Stimulated activated CD4-positive, alpha-beta T cell treated with anti-CD3 and anti-CD28 coated beads, TNF-alpha, amount 100 ng/mL, for 1 hour (primary cell): ENCODE measurements at places on chromosomes 1 and 21.

GRCh38 chr1:12703821-12704451, 12.0 kb upstream of the AADACL3 start:
- no peak for DNase-seq

GRCh38 chr1:17342014-17342441, 30.0 kb upstream of the PADI6 start:
- no peak for DNase-seq

DNA sequence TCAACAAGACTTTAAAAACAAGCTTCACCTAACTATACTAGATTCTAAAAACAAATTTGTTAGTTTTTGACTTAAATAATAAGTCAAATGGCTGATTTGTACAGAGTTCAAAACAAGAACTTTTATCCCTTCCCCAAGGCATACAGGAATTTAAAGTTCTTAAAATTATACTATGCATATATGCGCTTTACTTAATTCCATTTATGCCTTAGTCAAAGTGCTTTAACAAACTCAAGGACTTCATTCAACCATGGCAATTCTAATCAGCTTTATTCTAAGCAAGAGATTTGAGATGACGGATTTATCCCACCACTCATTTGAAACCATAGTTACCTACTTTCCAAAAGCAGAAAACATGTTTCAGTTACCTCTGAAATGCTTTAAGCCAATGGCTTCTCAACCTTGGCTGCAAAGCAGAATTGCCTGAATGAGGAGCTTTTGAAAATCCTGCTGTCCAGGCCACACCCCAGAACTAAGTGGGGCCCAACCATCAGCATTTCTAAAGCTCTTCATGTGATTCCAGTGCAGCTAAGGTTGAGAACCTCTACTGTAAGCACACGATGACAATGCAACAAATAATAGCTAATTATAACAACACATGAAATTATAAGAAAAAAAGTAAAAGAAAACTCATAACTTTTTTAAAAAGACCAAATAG, 44.6 kb downstream of the TTLL7 start:
- DNase-seq = no peak

GRCh38 chr1:71087060-71087459, 6.2 kb upstream of the ZRANB2 start:
- DNase-seq = no peak

- no peak for DNase-seq
Measured at GRCh38 chr1:147515045-147515869, 26.0 kb upstream of the BCL9 start.

DNA sequence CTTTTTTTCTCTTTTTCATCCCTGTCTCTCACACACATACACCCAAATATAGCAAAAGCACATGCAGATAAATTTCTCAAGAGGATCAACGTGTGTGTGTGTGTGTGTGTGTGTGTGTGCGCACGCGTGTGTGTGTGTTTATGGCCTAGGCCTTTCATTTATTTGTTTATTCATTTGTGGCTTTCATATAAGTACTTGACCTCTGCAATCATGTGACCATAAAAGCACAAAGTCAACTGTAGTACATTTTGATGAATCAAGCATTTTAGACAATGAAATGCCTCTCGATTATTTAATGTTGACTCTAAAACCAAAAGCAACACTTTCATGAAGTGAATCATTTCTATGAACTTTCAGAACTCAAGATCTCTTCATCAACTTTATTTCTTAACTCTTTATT, 194.1 kb upstream of the ADGRL2 start:
- no peak for DNase-seq

GRCh38 chr1:213786683-213787082, 201.1 kb upstream of the PROX1 start:
- DNase-seq = no peak

- DNase-seq = peak; percentile 69
Measured at GRCh38 chr1:201019321-201019977, 4.1 kb downstream of the KIF21B start.

DNA sequence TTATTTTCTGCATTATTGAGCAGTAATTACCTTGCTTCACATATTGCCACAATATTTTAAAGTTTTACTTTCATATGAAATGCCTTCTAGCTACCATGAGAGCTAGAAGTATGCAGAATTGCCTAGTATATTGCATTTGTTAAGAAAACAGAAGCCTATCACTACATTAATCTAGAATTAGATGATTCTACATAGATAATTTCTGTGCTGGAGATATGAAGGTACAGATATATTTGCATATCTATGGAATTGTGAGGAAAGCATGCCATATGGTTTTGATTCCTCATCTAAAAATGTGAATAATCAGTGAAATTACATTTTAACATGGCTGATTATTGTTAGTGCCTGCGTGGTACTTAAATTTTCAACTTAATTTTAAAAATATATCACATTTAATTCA, 1418.3 kb downstream of the NCAM2 start:
- no peak for DNase-seq

- no peak for DNase-seq
Measured at GRCh38 chr1:23497777-23498439, 13.9 kb upstream of the ASAP3 start.

GRCh38 chr1:160625725-160626498, 20.9 kb downstream of the SLAMF1 start:
- peak; percentile 49 for DNase-seq

- no peak for DNase-seq
Measured at GRCh38 chr21:46294647-46295176, 8.6 kb downstream of the YBEY start.

DNA sequence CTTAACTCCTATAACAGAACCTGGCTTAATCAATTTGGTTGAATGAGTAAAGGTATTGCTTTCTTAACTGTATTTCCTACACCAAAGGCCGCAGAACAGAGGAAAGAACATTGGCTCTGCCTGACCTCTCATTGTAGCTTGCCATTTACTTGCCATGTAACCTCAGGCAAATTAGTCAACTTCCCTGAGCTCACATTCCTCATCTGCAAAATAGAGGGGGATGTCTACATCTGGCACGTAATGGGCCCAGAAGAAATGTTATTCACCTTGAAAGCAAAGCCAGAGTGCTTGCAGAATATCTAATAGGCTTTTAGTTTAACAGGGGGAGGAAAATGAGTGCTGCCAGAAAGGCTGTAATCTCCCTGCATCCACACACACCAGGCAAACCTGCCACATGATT, 44.3 kb downstream of the LAMC2 start:
- no peak for DNase-seq

- DNase-seq = no peak
Measured at GRCh38 chr21:46145159-46145839, 10.1 kb downstream of the FTCD start.

GRCh38 chr1:210232511-210233215, at the start of gene SERTAD4:
TSS of gene SERTAD4 (plus strand) at chr1:210232796. CDS start at chr1:210237961, 5,165 bp downstream.
- DNase-seq = no peak

DNA sequence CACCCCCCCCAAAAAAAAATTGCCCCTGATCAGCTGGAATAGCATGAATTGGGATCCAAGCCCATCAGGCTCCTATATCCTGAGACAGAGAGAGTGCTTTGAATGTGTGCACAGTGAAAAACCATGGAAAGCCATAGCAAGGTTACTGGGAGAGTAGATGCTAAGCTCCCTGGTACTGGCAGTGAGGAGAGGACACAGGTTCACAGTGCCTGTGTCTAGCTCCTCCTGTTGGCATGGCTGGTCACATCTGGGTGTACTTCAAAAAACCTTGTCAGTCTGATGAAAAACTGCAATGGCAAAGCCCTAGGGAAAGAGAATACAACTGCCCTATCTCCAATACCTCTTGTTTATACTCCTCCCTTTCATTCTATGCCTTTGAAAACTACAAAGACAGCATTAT, 12.9 kb downstream of the COPA start:
- DNase-seq = no peak

GRCh38 chr21:35615325-35615724, 445.0 kb downstream of the SETD4 start:
- no peak for DNase-seq

- DNase-seq = no peak
Measured at GRCh38 chr1:232704256-232704655, 74.3 kb upstream of the SIPA1L2 start.

- DNase-seq = no peak
Measured at GRCh38 chr1:234348964-234349363, 24.3 kb upstream of the COA6 start.

DNA sequence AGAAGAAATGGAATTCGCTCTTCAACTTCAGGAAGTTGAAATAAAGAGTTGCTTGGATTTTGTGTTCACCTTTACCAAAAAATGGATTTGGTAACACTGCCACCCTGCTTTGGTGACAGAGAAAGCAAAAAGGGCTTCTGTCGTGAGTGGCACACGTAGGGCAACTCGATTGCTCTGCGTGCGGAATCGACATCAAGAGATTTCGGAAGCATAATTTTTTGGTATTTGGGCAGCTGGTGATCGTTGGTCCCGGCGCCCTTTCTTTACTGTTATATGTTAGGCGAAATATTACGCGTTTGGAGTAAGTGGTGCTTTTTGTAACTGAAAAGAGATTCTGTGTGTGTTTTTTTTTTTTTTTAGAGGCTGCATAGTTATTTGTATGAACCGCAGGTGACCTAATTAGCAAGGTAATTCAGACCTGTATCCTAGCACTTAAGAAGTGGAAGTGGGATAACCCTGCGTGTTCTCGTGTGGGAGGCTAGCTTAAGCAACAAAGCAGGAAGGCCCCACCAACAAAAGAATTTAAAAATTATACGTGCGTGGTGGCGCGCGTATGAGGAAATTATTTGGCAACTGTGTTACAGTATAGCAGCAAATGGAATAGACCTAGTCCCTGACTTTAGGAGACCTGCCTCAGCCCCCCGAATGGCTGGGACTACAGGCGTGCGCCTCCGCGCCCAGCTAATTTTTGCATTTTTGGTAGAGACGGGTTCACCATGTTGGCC, at the start of gene RNU11:
TSS of gene RNU11 (plus strand) at position 127 of the 725 bp plus-strand sequence.
- DNase-seq = peak; percentile 74

DNA sequence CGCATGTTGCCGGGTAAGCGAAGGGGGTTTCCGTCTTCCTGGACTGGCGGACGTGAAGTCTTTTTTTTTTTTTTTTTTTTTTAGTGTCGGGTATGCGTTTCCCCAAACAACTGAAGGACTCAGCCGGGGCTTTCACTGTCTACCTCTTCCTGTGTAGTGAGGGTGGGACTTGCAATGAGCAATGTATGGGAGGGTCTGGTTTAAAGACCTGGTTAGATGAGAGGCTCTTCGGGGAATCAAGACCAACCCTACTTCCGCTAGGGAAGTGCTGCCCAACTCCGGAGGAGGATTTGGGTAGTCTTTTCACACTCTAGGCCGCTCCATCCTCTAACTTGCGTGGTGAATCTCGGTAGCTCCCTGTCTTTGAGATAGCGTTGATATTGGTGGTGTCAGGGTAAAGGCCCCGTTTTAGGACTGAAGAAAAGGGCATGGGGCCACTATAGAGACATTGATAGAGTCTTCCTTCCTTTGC, 754 bp downstream of the PRRC2C start:
- peak; percentile 72 for DNase-seq

DNA sequence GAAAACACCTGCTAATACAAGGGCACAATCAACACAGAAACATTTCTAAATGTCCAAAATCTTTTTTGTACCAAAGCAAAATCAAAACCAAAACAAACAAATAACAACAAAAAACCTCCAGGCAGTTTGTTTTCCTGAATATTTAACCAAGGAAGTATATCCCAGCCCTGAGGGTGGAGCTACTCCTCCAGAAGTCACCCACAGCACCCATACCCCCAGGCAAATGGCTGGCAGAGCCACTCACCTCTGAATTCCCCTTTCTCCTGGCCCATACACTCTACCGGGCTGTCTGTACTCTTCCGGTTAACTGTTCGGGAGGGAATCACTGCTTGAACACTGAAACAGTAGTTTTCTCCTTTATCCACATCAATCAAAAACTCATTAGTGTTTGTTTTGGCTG, 9.5 kb downstream of the F3 start:
- no peak for DNase-seq

DNA sequence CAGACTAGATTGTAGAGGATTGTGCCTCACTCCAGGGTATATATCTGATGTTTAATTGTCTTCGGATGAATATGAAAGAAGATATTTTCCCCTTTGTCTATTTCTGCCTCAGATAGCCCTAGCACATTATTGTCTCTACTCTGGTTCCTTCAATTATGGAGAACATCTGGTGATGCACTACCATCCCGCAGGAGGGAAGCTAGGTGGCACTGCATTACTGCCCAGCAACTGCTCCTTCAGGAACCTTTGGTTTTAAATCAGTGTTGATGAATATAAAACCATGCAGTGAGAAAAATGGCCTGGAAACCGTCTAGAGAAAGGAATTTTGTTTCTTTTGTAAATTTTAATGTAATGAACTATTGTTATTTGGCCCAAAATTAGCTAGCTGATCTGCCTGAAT, 68.5 kb downstream of the GPR88 start:
- no peak for DNase-seq

DNA sequence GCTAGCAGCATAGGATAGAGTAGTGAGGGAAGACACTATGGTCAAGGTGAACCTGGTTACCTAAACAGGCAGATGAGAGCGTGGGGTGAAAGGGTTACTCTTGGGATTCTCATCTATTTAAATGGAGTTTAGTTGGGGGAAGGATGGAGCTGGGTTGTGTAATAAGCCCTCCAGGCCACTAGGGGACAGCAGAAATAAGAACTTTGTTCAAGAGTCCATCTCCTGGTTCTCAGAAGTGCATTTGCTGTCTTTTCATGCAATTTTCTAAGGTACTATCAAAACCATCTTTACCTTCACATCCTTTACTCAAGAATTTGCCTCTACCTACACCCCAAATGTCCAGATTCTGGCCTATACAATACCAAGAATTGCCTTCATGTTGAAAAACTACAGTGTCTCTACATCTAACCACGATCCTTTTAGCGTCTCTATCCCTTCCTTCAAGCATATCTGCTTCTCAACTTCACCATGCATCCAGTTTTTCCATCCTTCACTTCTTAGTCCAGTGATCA, 28.0 kb downstream of the SLAMF1 start:
- DNase-seq = no peak

- DNase-seq = no peak
Measured at GRCh38 chr1:101216623-101217022, 20.2 kb upstream of the S1PR1 start.

- DNase-seq = no peak
Measured at GRCh38 chr1:233704898-233705723, 91.2 kb downstream of the KCNK1 start.

DNA sequence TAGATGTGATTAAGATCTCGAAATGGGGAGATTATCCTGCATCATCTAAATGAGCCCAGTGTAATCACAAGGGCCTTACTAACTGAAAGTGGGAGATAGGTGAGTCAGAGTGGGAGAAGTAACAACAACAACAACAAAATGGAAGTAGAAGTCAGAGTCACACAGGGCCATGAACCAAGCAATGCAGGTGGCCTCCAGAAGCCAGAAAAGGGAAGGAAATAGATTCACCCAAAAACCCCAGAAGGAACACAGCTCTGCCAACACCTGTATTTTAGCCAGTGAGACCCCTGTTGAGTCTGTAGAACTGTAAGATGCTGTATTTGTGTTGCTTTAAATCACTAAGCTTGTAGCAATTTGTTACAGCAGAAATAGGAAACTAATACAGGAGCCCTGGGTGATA, 4.1 kb downstream of the TAGLN2 start:
- no peak for DNase-seq

GRCh38 chr21:35753308-35753707, 307.0 kb downstream of the SETD4 start:
- DNase-seq = no peak

- DNase-seq = no peak
Measured at GRCh38 chr1:61807606-61808140, 65.4 kb downstream of the PATJ start.

GRCh38 chr1:247456021-247456420, 1.9 kb downstream of the OR2B11 start:
- no peak for DNase-seq

- no peak for DNase-seq
Measured at GRCh38 chr1:209809611-209810010, 3.7 kb upstream of the IRF6 start.
